ENCODE measurements at places on chromosomes 1 and 21. TPM values are rescaled to one million over a fixed set of nuclear protein-coding genes. Genes with fewer than 3 reads are reported as not detected.
A peak's percentile ranks its signal among the peaks of the same experiment; 100 is the strongest.

CBR3 gene
- total RNA-seq = 0.12 TPM

MTARC2 gene
- 24.4 TPM for total RNA-seq

DCST1 gene
- total RNA-seq = not detected

AUNIP gene
- total RNA-seq = 2.4 TPM

JMJD4 gene
- total RNA-seq = 22.2 TPM

GIPC2 gene
- total RNA-seq = 24.0 TPM

OPTC gene
- not detected for total RNA-seq

KIF17 gene
- 0.36 TPM for total RNA-seq

DNASE2B gene
- 0.68 TPM for total RNA-seq

- H3K4me3 ChIP-seq = no peak overlapping the region
- no peak overlapping the region for H3K27ac ChIP-seq
- no peaks in the 10 kb centered on the region for H3K4me1 ChIP-seq
Observed at GRCh38 chr1:19524791-19525190, 39.5 kb upstream of the CAPZB start.

DNA sequence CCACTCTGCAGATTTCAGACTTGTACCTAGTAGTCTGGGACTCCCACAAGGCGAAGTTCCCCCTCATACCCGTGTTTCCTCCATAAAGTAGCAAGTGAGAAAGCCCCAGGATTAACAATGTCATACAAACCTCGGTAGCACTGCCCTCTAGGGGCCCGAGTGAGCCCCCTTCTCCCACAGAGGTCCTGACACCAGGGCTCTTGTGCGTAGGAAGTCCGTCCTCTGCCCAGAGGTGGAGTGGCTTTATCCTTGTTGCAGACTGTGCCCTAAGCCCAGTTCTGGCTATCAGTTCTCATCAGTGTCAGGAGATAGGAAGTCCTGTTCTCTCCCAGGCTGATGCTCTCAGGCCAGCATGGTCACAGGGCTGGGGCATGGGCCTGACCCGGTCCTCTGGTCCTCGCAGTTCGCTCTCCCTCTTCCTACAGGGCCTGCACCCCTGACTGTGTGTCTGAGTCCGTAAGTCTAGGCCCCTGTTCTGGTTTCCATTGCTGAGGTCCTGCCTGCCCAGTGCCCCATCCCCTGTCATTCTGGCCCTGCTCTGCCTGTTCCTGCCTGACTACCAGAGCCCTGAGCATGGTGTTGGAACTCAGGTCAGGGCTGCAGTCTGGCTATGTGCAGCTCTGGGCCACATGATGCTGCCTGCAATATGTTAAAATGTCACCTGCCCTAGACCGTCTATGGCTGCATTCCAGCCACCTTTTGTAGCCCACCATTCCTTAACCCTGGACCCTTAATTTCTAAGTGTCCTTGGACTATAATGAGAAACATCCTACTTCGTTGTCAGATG lies 285.6 kb downstream of the ASTN1 start:
- no peaks in the 10 kb centered on the region for H3K4me1 ChIP-seq
- no peak overlapping the region for H3K27ac ChIP-seq
- no peaks in the 10 kb centered on the region for H3K36me3 ChIP-seq
- DNase-seq = no peak
- peaks cover 7% of the 10 kb centered on the region for H3K27me3 ChIP-seq
- no peak overlapping the region for H3K4me3 ChIP-seq

GRCh38 chr21:21001591-21002100 lies 3.4 kb downstream of the NCAM2 start:
- no peaks in the 10 kb centered on the region for H3K36me3 ChIP-seq
- H3K27ac ChIP-seq = no peak overlapping the region
- no peaks in the 10 kb centered on the region for H3K4me1 ChIP-seq
- H3K4me3 ChIP-seq = no peak overlapping the region

GRCh38 chr1:168637350-168637991 lies 61.1 kb downstream of the XCL1 start:
- peak overlapping the region; percentile 94 for H3K27ac ChIP-seq
- peaks cover 29% of the 10 kb centered on the region for H3K4me1 ChIP-seq
- no peaks in the 10 kb centered on the region for H3K27me3 ChIP-seq
- H3K36me3 ChIP-seq = no peaks in the 10 kb centered on the region
- DNase-seq = peak; percentile 49
- no peak overlapping the region for H3K4me3 ChIP-seq

DNA sequence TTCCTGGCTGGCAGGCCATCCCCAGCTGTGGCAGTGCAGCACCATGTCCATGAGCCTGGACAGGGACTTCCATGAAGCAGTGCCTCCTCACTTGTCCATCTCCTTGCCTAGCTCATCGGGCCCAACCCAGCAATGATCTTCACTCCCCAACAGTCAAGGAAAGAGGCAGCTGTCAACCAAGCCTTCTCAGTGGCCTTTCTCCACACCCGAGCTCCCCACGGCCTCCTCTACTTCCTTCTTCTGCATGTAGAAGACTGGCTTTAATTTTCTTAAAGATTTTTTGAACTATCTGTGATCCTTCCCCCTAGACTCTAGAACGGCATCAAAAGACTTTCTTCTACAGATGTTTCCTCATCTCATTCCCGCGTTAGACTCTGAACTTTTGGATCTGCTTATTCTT lies 65.5 kb upstream of the COA6 start:
- no peak for DNase-seq
- no peak overlapping the region for H3K4me3 ChIP-seq
- H3K27ac ChIP-seq = no peak overlapping the region
- H3K36me3 ChIP-seq = no peaks in the 10 kb centered on the region

DNA sequence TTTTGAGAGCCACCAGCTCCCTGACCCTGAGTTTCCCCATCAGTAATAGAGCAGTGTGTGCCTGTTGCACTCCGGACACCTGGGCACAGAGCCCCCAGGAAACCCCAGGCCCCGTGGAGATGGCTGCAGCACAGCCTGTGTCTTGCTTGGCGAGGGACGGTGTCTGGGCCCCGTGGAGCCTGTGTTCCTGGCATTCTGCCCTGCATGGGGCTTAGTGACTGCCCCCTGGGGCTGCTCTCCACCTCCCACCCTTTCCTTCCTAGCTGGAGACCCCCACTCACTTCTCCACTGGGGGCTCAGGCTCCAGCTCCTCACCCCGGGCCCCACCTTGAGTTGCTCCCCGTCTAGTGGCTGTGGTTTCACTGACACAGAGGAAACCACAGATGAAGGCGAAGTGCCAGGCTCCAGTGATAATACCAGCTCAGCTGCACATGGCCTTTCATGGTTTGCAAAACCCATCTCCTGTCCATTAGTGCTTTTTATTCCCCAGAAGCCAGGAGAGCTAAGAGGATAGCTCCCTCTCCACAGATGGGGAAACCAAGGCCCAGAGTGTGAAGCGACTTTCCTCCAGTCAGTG lies 39.4 kb downstream of the DMRTB1 start:
- no peak for DNase-seq
- H3K27me3 ChIP-seq = no peaks in the 10 kb centered on the region
- H3K4me3 ChIP-seq = no peak overlapping the region
- H3K36me3 ChIP-seq = no peaks in the 10 kb centered on the region
- no peak overlapping the region for H3K27ac ChIP-seq

DNA sequence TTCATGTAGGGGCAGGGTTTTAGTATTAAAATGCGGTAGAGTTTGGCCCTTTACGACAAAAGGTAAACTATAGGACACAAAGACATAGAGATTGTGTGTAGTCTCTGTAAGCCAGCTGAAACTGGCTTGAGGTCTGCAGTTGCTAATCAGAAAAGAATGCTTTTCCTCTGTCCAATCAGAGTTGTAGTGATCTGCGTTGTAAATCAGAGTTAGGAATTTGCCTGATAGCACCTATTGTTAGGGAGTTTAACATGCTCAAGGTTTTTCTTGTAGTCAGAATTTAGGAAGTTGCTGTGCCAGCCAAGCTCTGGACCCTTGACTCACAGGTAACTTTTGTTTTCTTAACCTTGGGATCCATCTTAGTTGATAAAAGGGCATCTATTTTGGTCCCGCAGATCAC lies 61.2 kb upstream of the VTCN1 start:
- H3K27me3 ChIP-seq = no peaks in the 10 kb centered on the region
- DNase-seq = peak; percentile 23
- H3K4me1 ChIP-seq = peaks cover 16% of the 10 kb centered on the region
- no peak overlapping the region for H3K4me3 ChIP-seq
- no peaks in the 10 kb centered on the region for H3K36me3 ChIP-seq

DNA sequence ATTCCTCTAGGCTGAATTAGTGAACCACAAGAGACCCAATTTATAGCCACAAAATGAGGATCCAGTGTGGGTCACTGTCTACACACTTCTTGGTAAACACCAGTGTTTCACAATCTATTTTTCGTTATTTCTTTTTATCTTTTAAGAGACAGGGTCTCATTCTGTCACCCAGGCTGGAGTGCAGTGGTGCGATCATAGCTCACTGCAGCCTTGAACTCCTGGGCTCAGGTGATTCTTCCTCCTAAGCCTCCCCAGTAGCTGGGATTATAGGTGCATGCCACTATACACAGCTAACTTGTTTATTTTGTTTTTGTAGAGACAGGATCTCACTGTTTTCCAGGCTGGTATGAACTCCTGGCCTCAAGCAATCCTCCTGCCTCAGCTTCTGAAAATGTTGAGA lies 29.3 kb upstream of the SLC45A3 start:
- no peaks in the 10 kb centered on the region for H3K36me3 ChIP-seq
- no peaks in the 10 kb centered on the region for H3K27me3 ChIP-seq
- H3K4me1 ChIP-seq = peaks cover 43% of the 10 kb centered on the region
- H3K27ac ChIP-seq = no peak overlapping the region
- DNase-seq = no peak

GRCh38 chr1:14759843-14760242 lies 161.4 kb downstream of the KAZN start:
- H3K4me3 ChIP-seq = no peak overlapping the region
- no peak overlapping the region for H3K27ac ChIP-seq
- H3K27me3 ChIP-seq = no peaks in the 10 kb centered on the region
- no peaks in the 10 kb centered on the region for H3K36me3 ChIP-seq
- no peak for DNase-seq

GRCh38 chr1:238119060-238119459 lies 228.3 kb upstream of the ZP4 start:
- H3K27me3 ChIP-seq = no peaks in the 10 kb centered on the region
- no peak overlapping the region for H3K4me3 ChIP-seq
- no peaks in the 10 kb centered on the region for H3K36me3 ChIP-seq
- H3K27ac ChIP-seq = no peak overlapping the region
- DNase-seq = no peak

DNA sequence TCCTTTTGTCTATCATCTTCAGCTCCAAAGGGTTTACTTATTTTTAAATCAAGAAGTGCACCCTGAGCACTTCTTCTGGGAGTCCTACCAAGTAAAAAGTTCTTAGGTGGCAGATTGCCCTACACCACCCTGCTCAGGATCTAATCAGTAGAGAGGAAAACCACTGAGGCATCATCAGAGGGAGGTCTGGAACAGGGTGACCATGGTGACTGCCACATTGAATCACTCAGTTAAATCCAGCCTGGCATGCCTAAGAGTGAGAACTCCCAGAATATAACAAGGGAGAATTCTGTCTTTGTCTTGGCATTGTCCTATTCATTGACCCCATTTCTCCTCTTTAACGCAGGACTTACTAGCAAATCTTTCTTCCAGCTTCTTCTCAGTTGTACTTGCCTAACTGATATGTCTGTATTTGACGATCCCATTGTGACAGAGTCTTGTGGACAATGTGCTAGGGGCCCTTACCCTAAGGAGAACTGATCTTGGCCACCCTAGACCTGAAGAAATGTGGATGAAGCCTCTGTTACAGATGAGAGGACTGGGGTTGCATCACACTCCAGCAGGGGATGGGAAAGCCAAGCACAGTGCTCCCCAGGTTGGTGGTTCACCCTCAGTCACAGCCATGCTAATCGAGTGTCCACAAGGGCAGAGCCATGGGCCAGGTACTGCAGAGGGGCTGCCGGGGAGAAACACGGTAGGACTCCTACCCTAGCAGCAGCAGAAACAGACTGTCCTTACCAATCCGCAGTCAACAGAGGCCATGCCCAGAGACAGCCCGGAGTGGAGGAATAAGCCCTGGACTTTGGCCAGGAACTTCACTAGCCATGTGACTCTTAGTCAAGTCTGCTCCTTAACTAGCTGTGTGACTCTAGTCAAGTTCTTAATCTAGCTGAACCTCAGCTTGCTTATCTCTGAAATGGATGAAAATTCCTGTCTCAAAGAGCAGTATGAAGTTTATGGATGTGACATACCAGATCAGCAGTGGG lies 15.4 kb downstream of the PKP1 start:
- no peak overlapping the region for H3K4me3 ChIP-seq
- H3K36me3 ChIP-seq = no peaks in the 10 kb centered on the region
- H3K27ac ChIP-seq = peak overlapping the region; percentile 60

DNA sequence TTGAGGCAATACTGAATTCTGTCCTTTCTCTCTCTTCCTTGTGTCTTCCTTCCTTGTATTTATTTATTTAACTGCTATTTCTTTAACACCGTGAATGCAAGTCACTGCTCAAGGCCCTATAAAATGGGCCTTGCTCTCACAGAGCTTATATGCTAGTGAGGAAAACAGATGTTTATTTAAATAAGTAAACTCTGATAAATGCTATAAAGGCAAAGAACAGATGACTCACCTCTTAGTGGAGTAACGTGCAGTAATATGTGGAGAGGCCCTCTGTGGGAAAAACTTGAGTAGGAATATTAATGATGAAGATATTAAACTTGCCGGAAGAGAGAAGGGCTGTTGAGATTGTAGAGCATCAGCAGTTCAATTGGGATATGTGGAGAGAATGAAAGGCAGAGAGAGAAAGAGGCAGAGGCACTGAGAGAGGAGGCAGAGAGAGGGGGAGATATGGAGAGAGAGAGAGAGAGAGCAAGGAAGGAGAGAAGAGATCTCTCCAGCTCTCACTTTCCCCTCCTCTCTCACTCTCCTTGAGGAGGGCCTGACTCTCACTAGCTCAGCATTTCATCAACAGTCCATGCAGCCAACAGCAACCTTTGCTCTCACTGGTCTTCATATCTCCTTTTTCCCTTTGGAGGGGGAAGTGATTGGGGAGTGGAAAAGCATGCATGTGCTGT lies 322.2 kb downstream of the LMX1A start:
- no peaks in the 10 kb centered on the region for H3K36me3 ChIP-seq
- peaks cover 8% of the 10 kb centered on the region for H3K4me1 ChIP-seq
- H3K4me3 ChIP-seq = no peak overlapping the region
- peak overlapping the region; percentile 73 for H3K27ac ChIP-seq

DNA sequence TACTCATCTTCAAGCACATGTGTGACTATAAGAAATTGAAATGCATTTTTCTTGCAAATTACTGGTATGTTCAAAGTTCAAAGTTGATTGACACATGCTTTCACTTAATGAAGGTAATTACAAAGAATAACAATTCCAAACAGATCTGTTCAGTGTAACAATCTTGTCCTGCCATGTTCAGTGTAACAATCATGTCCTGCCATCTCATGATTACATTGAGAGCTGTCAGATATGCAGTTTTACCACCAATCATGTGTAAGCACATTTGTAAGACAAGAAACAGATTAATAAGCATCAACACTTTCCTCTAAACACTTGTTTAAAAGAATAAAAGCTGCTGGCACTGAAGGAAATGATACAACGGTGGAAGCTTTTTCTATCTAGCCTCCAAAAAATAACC lies 80.3 kb upstream of the ZNF281 start:
- no peak for DNase-seq
- peaks cover 3% of the 10 kb centered on the region for H3K4me1 ChIP-seq
- H3K4me3 ChIP-seq = no peak overlapping the region
- H3K27ac ChIP-seq = no peak overlapping the region
- no peaks in the 10 kb centered on the region for H3K36me3 ChIP-seq

All from hepatocyte (in vitro differentiated cells).